SK-N-MC (cell line): ENCODE measurements at places on chromosomes 5 and 9.

GRCh38 chr5:88881571-88881971 lies 1.4 kb downstream of the MEF2C start:
- no peak for DNase-seq

GRCh38 chr5:170393235-170393634 lies 4.1 kb upstream of the KCNMB1 start:
- DNase-seq: no peak

- no peak for DNase-seq
Observed at GRCh38 chr5:95617057-95617456, 2.8 kb upstream of the GPR150 start.

- no peak for DNase-seq
Observed at GRCh38 chr5:75054134-75054930, 2.0 kb upstream of the GCNT4 start.

DNA sequence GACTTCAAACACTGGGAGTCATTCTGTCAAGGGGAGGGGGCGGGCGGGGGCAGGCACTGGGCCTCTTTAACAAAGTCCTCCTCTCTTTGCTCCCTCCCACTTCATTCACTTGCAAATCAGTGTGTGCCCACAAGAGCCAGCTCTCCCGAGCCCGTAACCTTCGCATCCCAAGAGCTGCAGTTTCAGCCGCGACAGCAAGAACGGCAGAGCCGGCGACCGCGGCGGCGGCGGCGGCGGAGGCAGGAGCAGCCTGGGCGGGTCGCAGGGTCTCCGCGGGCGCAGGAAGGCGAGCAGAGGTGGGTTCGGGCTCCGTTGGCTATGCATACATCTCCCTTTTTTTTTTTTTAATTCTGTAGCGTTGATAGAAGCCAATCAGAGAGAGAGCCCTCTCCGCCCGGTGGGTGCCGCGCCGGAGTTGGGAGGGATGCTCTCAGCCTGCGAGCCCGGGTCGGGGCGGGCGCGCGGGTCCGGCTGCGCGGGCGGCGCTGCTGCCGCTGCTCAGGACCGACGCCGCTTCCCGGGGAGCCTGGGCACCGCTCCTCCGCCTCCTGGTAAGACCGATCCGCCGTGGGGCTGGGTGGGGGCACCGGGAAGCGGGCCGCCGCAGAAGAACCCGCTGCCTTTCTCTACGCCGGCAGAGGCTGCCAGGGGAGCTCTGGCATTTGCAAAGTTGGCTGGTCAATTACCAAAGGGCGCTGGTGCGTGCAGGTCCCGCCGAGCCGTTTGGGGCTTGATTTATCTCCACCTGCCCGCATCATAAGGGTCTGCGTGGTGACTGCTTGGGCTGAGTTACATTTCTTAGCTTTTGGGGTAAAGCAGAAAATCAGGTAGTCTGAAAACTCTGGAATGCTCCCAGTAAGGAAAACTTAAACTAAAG lies at the start of gene CDH6:
TSS of gene CDH6 (plus strand) at position 96 of the 877 bp plus-strand sequence. CDS start 73,788 bp downstream, outside the sequence.
- DNase-seq: no peak

GRCh38 chr9:5110867-5111681 lies 74.4 kb downstream of the INSL6 start:
- no peak for DNase-seq

DNA sequence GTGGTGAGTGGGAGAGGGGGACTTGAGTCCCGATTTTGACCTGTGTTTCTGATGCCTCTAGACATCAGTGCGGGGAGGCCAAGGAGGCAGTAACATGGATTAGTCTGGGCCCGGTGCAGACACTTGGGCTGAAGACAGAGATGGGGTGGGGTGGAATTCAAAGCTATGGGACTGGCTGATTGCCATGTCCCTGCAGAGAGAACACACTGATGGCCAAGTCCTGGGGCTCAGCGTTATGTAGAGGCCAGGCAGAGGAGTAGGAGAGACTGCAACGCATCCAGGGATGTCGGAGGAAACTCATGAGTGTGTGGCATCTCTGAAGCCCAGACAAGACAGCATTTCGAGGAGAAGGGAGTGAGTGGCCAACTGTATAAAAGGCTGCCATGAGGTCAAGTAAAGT lies 30.1 kb downstream of the PSD2 start:
- DNase-seq: no peak

DNA sequence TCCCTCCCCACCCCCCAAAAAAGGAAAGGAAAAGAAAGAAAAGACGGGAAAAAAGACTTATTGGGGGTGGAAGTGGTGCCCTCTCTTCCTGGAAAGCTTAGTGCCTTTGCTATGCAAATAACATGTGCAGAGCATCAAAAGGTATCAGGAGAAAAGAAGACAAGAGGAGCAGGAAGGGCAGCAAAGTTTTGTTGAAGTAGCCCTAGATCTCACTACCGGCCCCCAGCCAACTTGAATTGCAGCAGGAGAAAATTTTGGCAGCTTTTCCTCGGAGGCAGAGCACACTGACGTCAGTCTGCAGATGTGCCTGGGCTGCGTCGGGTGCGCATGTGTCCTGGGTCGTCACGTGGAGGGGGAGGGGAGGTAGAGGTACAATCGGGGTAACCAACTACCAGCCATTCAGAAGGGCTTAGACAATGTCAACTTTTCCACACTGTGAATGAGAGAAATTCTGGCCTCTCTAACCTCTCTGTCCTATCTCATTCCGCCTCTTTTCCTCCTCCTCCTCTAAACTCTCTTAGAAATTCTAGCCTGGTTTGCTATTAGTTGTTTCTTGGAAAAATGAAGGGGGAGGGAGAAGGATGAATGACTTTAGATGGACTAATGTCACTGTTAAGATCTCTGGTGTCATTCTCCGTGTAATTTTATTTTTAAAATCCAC lies at the start of gene ADAMTS6:
TSS of gene ADAMTS6 (minus strand) at position 286 of the 661 bp plus-strand sequence. CDS start 8,247 bp downstream, outside the sequence.
- DNase-seq: no peak

GRCh38 chr5:143148771-143149170 lies 254.7 kb downstream of the NR3C1 start:
- no peak for DNase-seq

- no peak for DNase-seq
Observed at GRCh38 chr9:129362287-129363000, 184.4 kb upstream of the IER5L start.

DNA sequence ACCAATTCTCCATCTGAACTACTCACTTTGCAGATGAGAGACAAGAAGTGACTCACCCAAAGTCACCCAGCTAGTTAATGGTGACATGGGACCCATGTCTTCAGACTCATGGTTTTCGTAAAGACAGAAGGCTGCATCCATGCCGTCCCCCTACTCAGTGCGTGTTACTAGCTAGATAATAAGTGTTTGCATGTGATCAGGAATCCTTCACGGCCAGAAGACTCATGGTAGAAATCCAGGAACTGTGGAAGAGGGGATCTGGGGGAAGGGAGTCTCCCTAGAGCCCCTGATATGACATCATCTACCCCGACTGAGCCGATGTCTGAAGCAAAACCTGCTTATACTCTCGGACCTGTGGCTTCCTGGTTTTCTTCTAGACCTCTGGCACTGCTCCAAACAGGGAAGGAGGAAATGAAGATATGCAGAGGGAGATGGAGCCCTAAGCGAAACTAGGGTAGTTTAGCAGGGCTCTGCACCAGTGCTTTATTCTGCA lies 3.3 kb downstream of the RNF183 start:
- no peak for DNase-seq

GRCh38 chr9:137341227-137341626 lies 39.2 kb upstream of the NRARP start:
- DNase-seq: no peak

DNA sequence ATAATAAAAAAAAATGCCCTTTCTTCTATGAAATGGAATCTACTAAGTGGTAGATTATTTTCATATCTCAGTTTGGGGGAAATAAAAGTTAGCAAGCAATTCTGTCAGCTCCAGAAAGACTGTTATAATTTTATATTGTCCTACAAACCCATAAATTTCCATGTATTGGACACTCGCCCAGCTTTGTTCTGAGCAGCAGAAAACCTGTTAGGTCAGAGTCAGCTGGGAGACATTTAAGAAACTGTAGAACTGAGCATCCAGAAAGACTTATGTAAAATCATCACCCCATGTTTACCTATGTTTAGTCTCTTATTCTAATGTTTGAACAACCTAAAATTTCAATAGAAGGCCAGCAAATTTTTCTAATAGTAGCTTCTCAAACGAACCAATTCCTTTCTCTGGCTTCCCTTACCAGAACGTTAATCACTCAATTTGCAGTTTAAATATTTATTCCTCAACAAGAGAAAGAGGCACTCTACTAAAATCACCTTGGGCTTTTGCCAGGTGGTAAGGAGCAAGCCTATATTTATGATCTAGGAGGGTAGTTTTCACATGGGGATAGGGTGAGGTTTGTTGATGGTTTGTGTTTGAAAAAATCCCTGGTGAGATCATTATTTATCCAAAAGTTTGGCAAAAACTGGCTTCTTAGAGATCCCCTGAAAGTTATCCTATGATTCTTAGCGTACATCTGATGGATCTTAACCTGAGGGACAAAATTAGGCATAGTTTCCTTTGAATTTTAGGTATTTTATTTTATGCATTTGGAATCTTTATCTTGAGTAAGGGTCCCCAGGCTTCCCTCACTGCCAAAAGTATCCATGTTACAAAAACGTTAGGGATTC lies 34.4 kb downstream of the MACROH2A1 start:
- no peak for DNase-seq

GRCh38 chr9:131060900-131061630 lies 35.3 kb upstream of the AIF1L start:
- DNase-seq: no peak

DNA sequence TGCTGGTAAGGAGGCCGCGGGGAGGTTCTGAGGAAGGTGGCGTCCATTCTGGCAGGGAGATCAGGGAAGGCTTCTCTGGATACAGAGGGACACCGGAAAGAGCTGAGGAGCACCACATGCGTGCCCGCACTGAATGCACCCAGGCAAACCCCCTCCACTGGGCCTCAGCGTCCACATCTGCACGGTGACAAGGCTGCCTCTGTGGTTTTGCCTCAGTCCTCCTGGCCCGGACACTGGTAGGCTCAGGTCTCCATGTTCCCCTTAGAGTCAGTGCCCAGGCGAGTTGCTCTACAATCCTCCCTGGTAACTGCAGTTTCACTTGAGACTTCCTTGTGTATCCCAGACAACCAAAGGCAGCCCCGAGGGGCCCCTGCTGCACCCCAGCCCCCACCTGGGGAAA lies 173.3 kb downstream of the MELK start:
- DNase-seq: no peak

DNA sequence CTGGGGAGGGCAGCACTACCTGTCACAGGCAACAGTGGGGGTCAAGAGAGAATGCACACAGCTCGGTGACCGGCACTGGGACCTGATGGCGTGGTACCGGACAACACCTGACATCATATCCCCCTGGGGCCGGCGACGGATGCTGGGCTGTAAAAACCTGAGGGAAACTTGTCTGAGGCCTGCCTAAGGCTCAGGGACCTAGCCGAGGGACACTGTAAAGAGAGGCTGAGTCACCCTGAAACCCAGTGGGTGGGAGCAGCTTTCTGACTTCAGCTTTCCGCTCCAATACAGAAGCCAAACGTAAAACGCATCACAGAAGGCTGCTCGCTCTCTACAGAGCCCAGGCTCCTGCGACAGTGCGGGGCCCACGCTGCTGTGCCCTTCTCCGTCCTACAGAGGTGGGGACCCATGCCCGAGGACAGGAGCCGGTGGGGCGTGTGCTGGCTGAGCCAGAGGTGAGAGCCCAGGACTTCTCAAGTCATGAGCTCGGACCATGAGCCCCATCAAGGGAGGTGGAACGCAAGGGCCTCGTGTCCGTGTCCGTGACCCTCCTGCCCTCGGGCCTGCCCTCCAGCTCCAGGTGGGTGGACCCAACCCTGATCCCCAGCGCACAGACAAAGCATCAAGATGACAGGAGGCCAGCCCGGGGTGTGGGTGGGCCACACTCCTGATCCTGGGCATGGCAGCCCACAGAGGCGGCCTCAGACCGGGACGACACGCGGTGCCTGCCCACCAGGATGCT lies 5.3 kb downstream of the RALGDS start:
- DNase-seq: no peak

- no peak for DNase-seq
Observed at GRCh38 chr5:109186759-109187158, 223.0 kb downstream of the PJA2 start.

- DNase-seq: no peak
Observed at GRCh38 chr9:98564714-98565113, 144.0 kb downstream of the GABBR2 start.

DNA sequence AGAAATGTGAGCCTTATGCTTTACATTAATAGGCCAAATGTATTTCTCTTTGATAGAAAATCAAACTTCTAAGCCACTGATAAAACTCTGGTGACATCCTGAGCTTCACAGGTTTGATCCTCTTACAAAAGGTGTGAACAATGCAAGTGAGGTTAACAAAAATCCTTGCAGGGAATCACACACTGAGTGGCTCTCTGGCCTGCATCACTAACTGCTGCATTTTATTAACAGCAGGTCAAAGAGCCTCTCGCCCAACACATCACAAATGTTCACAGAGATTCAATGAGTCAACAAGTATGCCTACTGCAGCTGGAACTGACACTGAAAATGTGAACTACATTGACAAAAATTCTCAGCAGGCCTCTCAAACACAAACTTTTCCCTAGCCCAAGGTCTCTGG lies 122.3 kb downstream of the SEMA5A start:
- no peak for DNase-seq

DNA sequence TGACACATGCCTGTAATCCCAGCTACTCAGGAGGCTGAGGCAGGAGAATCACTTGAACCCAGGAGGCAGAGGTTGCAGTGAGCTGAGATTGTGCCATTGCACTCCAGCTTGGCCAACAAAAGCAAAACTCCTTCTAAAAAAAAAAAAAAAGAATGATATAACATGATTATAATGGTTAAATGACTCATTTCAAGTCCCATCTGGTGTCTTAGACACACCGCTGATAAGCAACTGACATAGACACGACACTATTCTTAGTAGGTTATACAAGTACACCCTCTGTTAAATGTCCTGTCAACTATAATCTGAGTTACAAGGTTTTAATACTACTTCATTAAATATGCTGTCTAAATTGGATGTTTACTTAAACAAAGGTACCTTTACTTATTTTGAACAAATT lies 405.3 kb upstream of the CLINT1 start:
- DNase-seq: no peak

DNA sequence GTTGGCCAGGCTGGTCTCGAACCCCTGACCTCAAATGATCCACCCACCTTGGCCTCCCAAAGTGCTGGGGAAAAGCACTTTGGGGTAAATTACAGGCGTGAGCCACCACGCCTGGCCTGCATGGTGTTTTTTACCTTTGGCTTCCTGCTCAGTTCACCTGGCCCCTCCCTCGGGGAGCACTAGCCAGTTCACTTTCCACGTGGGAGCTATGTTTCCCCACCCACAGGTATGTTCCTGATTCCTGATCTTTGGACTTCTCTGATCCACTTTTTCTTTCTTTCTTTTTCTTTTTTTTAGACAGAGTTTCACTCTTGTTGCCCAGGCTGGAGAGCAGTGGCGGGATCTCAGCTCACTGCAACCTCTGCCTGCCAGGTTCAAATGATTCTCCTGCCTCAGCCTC lies 15.8 kb downstream of the DAB2IP start:
- no peak for DNase-seq
